Peyer's patch (tissue), 4 donors: ENCODE measurements at places on chromosomes 3 and 15. TPM values are rescaled to one million over a fixed set of nuclear protein-coding genes. Genes with fewer than 3 reads are reported as not detected.

TMEM158 gene
- 0.40 TPM for total RNA-seq

ARPP21 gene
- not detected for total RNA-seq

C3orf85 gene
- 99.7 TPM for total RNA-seq

SPPL2A gene
- total RNA-seq: 425 TPM
